ENCODE measurements at places on chromosomes 13 and 19.

DNA sequence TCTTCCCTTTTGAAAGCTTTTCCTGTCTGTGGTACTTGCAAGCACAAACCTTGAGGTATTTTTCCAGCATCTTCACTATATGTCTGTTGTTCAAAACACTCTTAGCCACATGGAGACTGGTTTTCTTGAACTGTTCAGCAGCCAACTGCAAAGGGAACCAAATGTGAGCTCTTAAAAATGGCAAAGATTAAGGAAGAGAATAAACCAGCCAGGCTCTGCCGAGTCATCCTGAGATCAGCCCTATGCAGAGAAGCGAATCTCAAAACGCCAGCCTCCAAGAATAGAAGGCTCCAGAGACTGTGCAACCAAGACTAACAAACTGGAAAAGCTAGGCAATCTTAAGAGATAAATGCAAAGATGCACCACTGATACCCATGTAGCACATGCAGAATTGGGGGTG, 20.7 kb downstream of the AKAP8 start:
- DNase-seq = no peak

- DNase-seq = no peak
Measured at GRCh38 chr13:79171141-79172061, 234.7 kb downstream of the RBM26 start.

DNA sequence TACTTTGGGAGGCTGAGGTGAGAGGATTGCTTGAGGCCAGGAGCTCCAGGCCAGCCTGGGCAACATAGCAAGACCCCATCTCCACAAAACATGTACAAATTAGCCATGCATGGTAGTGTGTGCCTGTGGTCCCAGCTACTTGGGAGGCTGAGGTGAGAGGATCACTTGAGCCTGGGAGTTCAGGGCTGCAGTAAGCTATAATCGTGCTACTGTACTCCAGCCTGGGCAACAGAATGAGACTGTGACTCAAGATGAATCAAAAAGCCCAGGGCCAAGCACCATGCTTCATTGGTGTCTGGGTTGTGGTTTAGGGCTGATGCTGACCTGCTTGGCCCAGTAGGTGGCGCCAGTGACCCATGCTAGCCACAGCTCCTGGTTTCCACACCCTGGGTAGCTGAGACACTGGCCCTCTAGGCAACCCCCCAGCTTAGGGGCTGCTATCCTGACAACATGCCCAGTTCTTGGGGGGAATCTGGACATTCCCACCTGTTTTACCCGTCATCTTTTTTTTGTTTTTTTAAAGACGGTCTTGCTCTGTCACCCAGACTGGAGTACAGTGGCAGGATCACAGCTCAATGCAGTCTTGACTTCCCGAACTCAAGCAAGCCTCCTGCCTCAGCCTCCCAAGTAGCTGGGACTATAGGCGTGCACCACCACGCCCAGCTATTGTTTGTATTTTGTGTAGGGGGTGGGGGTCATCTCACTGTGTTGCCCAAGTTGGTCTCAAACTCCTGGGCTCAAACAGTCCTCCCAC, 5.5 kb downstream of the CCDC124 start:
- DNase-seq = peak; percentile 70

DNA sequence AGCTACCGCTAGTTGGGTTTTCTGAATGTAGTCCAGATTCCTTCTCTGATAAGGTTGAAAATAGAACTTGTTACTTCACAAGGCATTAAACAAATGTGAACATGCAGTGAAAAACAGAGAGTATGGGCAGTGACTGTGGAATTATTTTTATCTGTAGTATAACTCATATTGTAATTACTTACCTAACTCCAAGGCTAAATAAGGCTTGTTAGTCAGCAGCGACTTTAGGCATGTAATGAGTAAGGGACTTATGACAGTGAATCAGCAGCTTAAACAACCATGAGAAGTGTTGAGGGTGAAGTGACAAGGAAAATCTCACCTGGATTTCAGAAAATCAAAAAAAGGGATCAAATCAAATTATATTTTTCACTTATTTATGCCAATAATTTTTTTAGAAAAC, 1719.5 kb upstream of the MIR17HG start:
- DNase-seq = no peak

DNA sequence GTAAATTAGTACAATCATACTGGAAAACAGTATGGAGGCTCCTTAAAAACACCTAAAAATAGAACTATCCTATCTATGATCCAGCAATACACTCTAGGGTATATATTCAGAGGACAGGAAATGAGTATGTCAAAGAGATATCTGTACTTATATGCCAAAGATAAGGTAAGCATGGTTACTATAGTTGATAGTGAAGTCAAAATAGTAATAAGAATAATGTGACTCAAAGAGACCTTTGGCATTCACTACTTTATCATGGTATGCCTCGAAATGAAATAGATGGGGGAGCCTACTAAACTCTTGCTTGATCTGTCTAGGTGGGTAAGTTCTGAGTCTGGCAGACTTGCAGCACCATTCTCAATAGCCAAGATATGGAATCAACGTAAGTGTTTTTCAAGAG, 30.3 kb downstream of the FXYD5 start:
- DNase-seq = no peak
